ENCODE measurements at places on chromosomes 6 and 20. TPM values are rescaled to one million over a fixed set of nuclear protein-coding genes. Genes with fewer than 3 reads are reported as not detected.
A peak's percentile ranks its signal among the peaks of the same experiment; 100 is the strongest.

Gene DTNBP1
- polyA plus RNA-seq, result 86.4 TPM

Gene ZNF292
- 10.0 TPM for polyA plus RNA-seq

Gene TRIM40
- polyA plus RNA-seq, result not detected

Gene SLC16A10
- not detected for polyA plus RNA-seq

Gene TAP1
- polyA plus RNA-seq, result 465 TPM

Gene TPD52L1
- 5.2 TPM for polyA plus RNA-seq

DNA sequence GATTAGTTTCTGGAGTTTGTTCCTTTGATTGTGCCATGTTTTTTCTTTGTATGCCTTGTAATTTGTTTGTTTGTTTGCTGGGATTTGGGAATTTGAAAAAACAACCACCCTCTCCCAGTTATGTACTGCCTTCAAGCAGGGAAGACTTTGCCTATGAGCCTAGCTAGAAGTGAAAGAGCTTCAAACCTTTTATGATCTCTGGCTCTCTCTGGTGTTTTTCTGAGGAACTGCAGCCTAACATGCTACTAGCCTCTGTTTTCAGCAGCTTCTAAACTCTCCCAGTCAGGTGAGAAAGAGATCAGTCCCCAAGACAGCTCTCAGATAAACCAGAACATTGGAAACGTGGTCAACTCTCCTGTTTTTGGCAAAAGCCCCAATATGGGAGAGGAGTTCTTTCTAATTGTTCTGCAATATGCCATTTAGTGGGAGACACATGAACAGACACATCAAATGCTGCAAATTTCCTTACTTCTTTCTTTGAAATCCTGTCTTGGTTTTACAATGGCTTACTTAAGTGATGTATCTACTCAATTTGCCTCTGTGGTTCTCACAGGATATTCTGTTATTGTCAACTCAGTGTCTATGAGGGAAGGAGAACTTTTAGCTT lies 58.9 kb upstream of the SERINC1 start:
- DNase-seq, result peak; percentile 55

DNA sequence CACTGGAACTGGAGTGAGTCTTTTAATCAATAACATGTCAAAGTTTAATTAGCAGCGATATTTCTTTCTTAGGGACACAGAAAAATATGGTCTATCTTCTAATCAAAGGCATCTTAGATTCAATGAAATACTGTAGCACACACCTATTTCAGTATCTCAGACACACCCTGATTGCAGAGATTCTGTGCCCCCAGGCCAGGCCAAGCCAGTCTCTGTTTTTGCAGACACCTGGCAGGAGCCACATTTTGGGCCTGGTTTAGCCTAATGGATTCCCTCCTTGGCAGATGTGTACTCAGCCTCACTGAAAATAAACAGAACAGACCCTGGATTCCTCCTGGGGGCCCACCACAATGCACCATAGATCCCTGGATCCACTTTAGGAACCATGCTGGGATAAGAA lies 74.8 kb downstream of the LRFN2 start:
- no peak for DNase-seq

- no peak for DNase-seq
These were observed 67.9 kb upstream of the CLDN20 start for GRCh38 chr6:155195903-155196302.

- no peak for DNase-seq
These were observed 261.1 kb downstream of the FNDC1 start for GRCh38 chr6:159430323-159430722.

- DNase-seq, result no peak
These were observed 38.7 kb downstream of the RGS17 start for GRCh38 chr6:153092082-153093013.

GRCh38 chr20:60461993-60462392 lies 503.8 kb downstream of the CDH26 start:
- DNase-seq, result no peak

DNA sequence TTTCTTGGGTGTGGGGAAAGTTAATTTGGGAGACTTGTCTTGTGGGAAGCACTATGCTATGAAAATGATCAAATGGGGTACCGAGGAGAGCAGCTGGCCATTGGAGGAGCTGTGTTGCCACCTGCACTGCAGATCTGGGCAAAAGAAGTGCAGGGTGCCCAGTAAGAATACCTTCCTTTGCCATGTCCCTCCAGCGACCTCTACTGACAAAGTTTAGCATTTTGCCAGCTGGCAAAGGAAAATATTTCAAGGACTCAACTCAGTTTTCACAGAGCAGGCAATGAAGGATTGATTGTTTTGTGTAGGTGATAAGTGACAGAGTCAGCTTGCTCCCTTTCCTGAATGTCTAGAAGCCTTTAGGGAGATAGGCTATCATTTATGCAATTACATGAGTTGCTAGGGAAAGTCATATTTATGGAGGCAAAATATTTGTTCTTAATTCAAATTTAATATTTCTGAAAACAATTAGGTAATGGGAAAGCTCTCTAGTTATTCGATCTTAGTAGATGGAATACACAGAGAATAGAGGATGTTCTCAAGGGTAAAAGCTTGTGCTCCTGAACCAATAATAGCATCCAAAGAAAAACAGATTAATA lies 118.4 kb downstream of the FARS2 start:
- peak; percentile 3 for DNase-seq

- DNase-seq, result no peak
These were observed 297.7 kb downstream of the DHX35 start for GRCh38 chr20:39259808-39260207.

GRCh38 chr6:41451515-41452163 lies 94.5 kb upstream of the FOXP4 start:
- DNase-seq, result no peak

DNA sequence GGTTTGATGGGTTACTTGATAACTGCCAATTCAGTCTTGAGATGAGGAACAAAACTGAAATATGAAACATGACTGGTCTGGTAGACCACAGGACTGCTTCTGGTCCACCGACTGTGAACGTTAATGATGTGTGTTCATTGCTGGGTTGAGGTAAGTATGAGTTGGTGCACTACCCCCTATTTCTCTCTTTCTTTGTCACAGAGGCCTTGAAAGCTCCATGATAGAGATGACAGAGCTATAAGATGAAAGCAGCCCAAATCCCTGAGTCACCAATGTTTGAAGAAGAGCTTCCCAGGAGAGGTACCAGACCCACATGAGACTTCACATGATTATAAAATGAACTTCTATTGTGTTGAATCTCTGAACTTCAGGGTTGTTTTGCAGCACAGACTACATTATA lies 555.5 kb downstream of the PTPRT start:
- no peak for DNase-seq

Data from immature natural killer cell (primary cell).